ENCODE measurements at places on chromosomes 4 and X.

DNA sequence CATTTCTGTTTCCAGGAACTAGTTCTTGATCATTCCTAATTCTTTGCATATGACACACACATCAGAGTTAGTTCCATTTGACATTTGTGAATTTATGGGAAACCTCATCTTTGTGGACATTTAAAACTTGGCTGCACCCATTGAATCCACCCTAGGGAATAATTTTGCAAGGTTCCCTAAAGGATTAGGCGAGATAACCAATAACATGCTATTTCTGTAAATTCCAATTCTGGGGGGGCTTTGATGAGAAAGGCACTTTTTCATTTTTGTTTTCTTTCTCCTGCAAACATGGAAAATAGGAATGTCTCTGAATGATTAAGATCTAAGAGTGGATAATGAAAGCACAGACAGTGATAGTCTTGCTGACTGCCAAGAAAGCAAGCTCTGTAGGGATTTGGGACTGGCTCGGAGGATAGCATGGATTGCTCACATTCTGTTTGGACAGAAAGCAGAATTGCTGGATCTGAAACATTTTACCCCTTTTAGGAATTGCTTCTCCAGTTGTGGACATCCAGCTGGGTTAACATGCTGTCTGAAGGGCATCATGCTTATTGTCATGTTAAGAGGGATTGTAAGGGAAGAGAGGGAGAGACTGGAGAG, 145.1 kb downstream of the NHS start:
- no peak for DNase-seq

DNA sequence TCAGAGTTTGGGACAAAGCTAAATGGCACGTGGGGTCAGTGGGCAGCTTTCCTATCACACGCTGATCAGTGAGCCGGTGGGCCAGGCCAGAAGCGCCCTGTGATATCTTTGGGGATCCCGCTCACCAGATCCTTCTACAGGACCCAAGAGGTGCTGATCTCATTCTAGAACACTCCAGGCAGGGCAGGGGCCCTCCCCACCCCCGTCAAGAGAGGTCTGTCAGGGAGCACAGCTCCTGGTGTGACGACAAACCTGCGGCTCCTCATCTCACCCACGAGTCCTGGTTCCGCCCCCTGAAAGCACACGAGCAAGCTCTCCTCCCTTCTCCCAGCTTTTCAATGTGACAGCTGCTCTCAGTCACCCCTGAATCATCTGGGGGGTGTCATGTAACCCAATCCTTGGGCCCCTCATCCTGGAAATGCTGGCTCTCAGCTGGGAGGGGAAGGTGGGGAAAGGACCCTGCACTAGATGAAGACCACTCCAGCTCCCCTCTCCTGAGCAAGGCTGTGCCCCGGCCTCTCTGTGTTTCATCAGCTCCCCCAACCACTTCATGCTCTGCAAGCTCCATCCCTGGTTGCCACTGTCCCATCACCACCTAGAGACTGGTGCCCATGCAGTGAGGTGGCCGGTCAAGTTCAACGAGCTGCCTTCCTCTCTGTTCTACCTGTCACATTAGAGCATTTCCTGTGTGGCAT, 4.6 kb downstream of the HCFC1 start:
- DNase-seq, result no peak

GRCh38 chr4:16988814-16989213, 90.4 kb upstream of the LDB2 start:
- DNase-seq, result no peak

- no peak for DNase-seq
Measured at GRCh38 chr4:6556263-6556662, 18.7 kb upstream of the MAN2B2 start.
